ENCODE measurements at places on chromosomes 3 and 15.

GRCh38 chr3:52054661-52055511, 1.5 kb downstream of the DUSP7 start:
- DNase-seq = no peak

GRCh38 chr3:10469441-10470119, 35.8 kb downstream of the ATP2B2 start:
- no peak for DNase-seq

DNA sequence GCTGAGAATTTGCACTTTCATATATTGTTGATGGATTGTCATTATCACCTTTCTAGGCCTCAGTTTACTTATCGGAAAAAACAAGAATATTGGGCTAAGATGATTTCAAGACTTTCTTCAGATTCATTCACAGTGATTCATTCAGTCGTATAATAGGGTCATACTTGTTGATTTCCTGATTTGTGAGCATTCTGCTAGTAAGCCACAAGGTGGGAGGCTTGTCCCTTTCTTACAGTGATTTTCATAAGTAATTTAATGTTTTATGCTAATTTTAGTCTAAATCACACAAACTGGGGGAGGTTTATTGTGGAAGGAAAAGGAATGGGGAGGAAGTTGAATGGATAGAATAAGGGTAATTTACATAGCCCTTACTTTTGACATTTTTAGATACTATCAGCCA, 126.8 kb upstream of the GOLGA6L4 start:
- no peak for DNase-seq

DNA sequence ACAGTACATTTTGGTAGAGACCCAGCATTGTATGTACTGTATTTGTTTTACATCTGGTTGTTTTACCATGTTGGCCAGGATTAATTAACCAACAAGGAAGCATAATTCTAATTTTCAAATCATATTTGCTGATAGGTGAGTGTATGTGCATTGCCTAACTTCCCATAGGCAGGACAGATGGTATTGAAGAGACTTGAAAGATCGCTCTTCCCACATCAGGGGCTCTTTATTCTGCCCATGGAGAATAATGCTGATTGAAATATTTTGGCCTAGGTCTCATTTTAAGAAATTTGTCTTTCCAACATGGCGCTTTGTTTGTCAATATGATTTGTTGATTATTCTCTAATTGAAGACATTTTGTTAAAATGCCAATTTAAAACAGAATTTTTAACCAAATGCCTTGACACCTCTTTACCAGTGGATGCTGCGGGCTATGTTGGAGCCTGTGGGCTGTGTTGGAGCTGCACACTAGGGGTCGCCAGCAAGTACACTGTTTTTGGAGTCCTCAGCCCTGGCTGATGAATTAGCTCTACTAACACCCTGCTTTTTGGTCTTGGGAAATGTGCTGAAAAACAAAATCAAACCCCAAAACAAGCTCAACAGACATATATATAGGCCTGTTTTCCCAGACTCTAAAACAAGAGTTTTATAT, 5.3 kb downstream of the P2RY12 start:
- no peak for DNase-seq

DNA sequence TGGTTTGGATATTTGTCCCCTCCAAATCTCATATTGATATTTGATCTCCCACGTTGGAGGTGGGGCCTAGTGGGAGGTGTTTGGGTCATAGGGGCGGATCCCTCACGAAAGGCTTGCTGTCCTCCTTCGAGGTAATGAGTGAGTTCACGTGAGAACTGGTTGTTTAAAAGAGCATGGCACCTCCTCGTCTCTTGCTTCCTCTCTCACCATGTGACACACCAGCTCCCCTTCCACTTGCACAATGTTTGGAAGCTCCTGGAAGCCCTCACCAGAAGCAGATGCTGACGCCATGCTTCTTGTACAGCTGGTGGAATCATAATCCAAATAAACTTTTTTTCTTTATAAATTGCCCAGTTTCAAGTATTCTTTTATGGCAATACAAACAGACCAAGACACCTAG, 38.6 kb downstream of the RFTN1 start:
- DNase-seq = no peak

DNA sequence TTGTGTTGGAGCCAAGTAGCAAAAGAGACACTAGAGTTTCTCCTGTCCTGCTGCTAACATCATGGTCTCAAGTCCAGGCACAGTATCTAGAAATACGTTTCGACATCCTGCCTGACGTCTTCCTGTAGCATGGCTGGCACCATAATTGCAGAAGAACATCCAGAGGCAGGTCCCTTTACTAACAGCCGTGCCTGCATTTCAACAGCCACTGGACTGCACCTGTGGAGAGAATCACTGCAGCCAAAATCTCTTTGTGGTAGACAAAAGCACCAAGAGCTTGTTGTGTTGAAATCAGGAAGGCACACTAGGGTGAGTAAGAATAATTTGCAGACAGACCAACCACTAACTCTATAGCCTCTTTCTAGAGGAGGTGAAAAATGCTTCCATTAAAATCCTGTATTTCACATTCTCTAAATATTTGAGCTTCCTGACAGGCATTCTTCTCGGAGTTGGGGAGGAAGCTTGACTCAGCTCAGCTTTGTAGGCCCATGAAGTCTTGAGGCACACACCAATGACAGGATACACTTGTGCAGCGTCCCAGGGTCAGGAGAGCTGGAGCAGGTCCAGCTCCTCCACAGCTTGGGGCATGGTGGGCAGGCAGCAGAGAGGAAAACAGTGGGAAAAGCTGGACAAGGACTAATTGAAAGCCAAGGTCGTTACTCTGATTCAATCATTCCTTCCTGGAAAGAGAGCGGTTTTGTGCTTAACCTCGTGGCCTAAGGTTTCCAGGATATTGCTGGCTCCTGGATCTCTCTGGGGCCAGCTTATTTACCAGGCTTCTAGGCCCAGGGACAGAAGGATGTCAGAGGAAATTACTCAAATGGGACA, 244.9 kb downstream of the FAM43A start:
- DNase-seq = no peak

GRCh38 chr3:154977666-154978065, 102.5 kb upstream of the MME start:
- no peak for DNase-seq

DNA sequence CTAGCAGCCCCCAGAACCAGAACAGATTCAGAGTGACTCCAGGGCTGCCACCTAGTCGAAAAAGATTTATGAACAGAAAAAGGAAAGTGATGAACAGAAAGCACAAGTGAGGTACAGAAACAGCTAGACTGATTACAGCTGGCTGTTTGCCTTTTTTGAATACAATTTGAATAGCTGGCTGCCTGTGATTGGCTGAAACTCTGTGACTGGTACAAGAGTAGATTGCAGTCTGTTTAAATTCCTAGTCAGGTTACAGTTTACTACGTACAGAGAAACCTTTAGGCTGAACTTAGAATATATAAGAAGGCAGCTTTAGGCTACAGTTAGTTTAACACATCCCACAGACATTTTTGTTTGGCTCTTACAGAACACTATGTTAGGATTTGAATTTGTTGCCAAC, 10.0 kb downstream of the CCDC13 start:
- no peak for DNase-seq

GRCh38 chr3:62119139-62119538, 254.2 kb downstream of the FEZF2 start:
- DNase-seq = no peak

DNA sequence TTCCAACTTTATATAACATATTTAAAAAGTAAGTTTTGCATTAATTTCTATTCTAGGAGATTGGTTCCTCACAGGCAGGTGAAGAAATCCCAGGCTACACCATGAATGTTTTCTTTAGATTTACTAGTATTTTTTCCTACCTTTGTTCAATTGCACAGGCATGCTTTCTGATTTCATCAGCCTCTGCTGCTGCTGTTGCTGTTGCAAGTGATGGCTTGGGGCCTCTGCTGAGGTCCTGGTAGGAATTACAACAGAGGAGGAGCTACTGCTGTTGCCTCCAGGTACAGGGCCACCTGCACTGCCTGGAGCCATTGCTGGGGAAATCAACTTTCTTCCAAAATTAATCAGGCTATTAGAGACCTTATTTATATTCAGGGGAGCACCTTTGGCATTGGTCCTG, 353.3 kb downstream of the PLCL2 start:
- no peak for DNase-seq

- DNase-seq = peak; percentile 7
Measured at GRCh38 chr3:136658946-136659682, 93.1 kb downstream of the STAG1 start.

All from NCI-H1417 treated with DMSO at 0.1 percent for 48 hours (cell line).